ENCODE measurements at places on chromosomes 1 and 21. TPM values are rescaled to one million over a fixed set of nuclear protein-coding genes. Genes with fewer than 3 reads are reported as not detected.

DNA sequence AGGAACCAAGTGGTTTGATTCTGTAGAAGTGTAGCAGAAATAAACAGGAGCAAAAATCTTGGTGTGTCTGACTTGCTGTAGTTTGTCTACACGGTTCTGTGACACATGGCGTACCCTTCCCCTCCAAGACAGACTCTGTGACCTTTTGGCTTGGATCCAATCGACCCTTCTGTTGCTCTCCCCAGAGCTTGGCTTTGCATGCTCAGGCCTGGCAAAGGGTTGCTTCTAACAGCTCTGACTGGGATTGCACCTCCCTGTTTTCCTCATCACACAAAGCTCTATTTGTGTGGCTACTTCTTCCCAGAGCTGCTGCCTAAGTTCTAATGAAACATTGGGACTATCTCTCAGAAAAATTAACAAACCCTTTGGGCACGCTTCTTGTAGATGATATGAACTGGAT lies 24.0 kb downstream of the NGF start:
- no peak overlapping the region for H3K27ac ChIP-seq
- no peak for DNase-seq

GRCh38 chr21:45917241-45917640 lies 64.3 kb upstream of the COL6A1 start:
- H3K4me1 ChIP-seq: no peaks in the 10 kb centered on the region
- no peak overlapping the region for H3K4me3 ChIP-seq
- H3K27me3 ChIP-seq: no peaks in the 10 kb centered on the region
- no peak for DNase-seq
- H3K27ac ChIP-seq: no peak overlapping the region

DNA sequence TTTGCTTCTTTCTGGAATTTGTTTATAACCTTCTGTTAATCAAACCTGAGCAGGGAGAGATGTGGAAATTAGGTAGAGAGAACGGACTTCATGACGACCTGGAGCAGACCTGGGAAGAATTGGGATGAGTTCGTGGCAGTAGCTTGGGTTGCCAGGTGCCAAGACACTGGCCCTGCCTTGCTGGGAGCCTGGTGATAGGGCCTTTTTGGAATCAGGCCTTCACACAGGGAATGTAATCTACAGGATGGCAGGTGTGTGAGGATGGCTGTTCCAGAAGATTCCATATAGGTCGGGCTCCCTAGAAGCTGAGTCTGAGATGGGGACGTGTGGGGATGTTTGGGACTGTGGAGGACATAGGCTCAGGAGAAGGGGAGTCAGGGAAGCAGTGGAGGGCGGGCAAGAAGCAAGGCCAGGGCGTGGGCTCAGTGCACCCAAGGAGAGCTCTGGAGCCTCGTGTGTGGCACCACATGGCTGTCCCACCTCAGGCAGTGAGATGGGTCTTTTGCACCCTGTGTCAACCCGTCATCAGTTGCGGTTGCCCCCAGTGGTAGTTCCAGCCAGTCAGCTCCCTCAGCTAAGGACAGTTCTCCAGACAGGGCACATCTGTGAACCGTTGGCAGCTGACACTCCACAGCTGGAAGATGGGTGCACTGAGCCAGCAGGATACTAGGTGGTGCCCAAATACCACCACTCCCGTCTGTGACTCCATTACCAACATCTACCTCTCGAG lies 395.9 kb downstream of the MATN1 start:
- no peak overlapping the region for H3K4me3 ChIP-seq
- no peak overlapping the region for H3K27ac ChIP-seq
- no peaks in the 10 kb centered on the region for H3K36me3 ChIP-seq
- no peak for DNase-seq
- H3K27me3 ChIP-seq: no peaks in the 10 kb centered on the region
- no peaks in the 10 kb centered on the region for H3K4me1 ChIP-seq

DNA sequence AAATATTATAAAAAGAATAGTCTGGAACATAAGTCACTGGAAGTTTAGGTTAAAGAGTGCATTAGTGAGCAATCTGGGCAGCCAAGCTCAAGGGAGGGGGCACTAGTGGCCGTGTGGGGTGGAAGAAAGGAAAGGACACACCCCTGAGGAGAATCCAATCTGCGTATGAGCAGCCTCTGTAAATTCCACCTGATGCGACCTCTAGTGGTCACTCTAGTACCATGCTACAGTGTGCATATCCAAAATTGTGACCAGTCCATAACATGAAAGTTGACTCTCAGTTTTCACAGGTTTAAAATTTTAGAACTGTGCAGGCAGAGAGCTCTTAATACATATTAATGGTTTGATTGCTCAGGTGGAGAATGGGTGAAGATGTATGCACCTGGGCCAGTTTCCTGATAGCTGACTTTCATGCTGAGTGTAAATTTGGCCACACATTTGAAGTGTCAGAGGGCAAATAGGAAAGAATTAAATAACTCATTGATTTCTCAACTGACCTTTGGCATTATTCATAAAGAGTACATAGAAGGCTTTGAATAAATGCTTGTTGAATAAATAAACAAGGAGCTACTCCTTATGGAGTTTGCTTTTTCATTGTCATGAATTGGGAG lies 105.9 kb upstream of the C21orf91 start:
- H3K27me3 ChIP-seq: no peaks in the 10 kb centered on the region
- H3K4me3 ChIP-seq: no peak overlapping the region
- no peaks in the 10 kb centered on the region for H3K4me1 ChIP-seq
- H3K27ac ChIP-seq: no peak overlapping the region

GRCh38 chr1:212791261-212791675 lies 309 bp downstream of the NSL1 start:
- no peak for DNase-seq
- peak overlapping the region; percentile 93 for H3K27ac ChIP-seq
- peaks cover 6% of the 10 kb centered on the region for H3K4me1 ChIP-seq
- H3K27me3 ChIP-seq: no peaks in the 10 kb centered on the region
- H3K36me3 ChIP-seq: no peaks in the 10 kb centered on the region

- no peak for DNase-seq
- H3K4me3 ChIP-seq: peak overlapping the region; percentile 78
- H3K4me1 ChIP-seq: peaks cover 3% of the 10 kb centered on the region
Observed at GRCh38 chr1:204495078-204495753, 611 bp upstream of the PIK3C2B start.

DNA sequence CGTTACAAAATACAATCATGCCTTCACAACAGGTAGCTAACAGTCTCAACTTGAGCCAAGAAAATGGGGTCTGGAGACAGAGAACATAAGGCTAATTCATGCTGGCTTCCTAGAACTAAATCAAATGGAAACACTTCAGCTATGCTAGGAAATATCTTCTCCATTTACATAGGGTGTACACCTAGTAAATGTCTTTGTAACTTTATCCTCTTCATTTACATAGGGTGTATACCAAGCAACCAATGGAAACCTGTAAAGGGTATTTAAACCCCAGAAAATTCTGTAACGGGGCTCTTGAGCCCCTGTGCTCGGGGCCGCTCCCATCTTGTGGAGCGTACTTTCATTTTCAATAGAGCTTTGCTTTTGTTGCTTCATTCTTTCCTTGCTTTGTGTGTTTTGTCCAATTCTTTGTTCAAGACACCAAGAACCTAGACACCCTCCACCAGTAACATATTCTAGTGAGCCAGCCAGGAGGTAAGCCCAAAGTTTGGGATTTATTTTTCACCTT lies 19.5 kb upstream of the CYP4X1 start:
- DNase-seq: no peak
- H3K4me3 ChIP-seq: no peak overlapping the region
- no peaks in the 10 kb centered on the region for H3K27me3 ChIP-seq
- H3K36me3 ChIP-seq: no peaks in the 10 kb centered on the region
- no peak overlapping the region for H3K27ac ChIP-seq

DNA sequence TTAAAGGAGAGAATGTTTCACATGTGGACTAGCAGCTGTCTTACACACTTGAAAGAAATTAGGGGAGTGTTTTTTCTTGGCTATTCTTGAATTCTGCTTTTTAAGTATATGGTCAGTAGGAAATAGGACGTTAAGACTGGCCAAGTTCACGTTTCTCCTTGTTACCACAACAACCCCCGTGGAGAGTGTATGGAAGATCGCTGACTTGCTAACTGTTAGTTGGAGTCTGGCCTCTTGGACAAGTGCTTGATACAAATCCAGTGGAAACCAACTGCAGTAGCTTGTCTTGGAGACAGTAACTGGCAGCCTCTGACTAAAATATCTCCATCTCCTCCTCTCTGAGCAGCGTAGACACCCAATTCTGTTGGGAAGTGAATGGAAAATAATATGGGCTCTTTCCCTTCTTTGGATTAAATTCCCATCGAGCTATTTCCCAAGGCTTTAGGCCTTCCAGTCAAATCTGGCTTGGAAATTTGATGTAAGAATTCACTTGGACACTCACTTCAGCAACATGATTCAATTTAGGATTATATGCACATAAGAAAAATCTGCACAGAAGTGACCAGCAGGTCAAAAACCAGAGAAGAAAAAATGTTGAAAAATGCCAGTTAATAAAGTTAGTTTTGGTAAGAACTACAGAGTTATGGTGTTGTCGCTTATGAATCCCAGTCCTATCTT lies 3.6 kb upstream of the NFIA start:
- H3K27me3 ChIP-seq: no peaks in the 10 kb centered on the region
- DNase-seq: no peak
- H3K4me3 ChIP-seq: peak overlapping the region; percentile 86
- no peak overlapping the region for H3K27ac ChIP-seq
- H3K36me3 ChIP-seq: no peaks in the 10 kb centered on the region
- H3K4me1 ChIP-seq: peaks cover 20% of the 10 kb centered on the region

DNA sequence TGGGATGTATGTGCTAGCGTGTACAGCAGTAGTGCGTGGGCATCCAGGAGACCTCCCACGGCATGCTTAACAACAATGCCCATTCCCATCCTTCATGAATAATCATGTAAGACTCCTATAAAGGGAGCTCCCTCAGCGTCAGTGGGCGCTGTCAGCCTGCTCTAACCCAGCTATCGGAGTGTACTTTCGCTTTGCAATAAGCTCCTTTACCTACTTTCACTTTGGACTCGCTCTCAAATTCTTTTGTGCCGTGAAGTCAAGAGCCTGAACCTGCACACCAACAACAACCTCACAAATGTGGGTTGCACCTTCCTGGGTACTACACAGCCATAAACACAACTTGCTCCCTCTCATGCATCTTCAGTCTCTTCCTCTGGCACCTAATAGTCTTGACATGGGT lies 114.8 kb upstream of the PAXBP1 start:
- H3K36me3 ChIP-seq: no peaks in the 10 kb centered on the region
- H3K27me3 ChIP-seq: no peaks in the 10 kb centered on the region
- no peak for DNase-seq
- no peak overlapping the region for H3K4me3 ChIP-seq
- no peaks in the 10 kb centered on the region for H3K4me1 ChIP-seq

DNA sequence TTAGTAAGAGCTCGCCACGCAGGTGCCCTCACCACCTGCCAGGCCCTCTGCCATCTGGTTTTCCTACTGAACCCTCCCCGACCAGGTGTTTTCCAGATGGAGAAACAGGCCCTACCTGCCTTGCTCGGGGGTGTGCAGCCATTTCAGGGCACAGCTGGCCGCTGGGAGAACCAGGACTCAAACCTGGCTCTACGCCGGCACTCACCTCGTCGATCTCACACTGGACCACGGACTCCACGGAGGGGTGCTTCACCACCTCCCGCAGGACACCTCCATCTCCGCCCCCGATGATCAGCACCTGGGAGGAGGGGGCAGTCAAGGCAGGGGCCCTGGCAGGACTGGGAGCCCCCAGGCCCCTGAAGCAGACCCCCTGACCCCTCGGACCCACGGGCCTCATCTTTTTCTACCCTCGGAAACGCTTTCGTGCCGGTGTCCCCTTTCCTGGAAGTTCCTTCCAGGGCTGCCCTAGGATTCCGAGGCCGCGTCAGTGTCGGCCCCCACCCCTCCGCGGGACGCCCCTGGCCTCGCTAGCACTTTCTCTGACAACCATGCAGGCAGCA lies 1.1 kb downstream of the SRM start:
- peaks cover 17% of the 10 kb centered on the region for H3K36me3 ChIP-seq
- H3K27ac ChIP-seq: peak overlapping the region; percentile 59
- no peaks in the 10 kb centered on the region for H3K27me3 ChIP-seq
- DNase-seq: no peak
- H3K4me3 ChIP-seq: peak overlapping the region; percentile 79
- H3K4me1 ChIP-seq: no peaks in the 10 kb centered on the region

- H3K4me1 ChIP-seq: peaks cover 2% of the 10 kb centered on the region
- H3K36me3 ChIP-seq: peaks cover 15% of the 10 kb centered on the region
- H3K4me3 ChIP-seq: no peak overlapping the region
- no peaks in the 10 kb centered on the region for H3K27me3 ChIP-seq
- no peak for DNase-seq
- no peak overlapping the region for H3K27ac ChIP-seq
Observed at GRCh38 chr21:42844411-42845113, 34.8 kb downstream of the WDR4 start.

GRCh38 chr1:223276029-223276428 lies 87.9 kb downstream of the SUSD4 start:
- no peak for DNase-seq
- no peak overlapping the region for H3K4me3 ChIP-seq
- H3K36me3 ChIP-seq: no peaks in the 10 kb centered on the region
- no peaks in the 10 kb centered on the region for H3K27me3 ChIP-seq
- no peaks in the 10 kb centered on the region for H3K4me1 ChIP-seq
- no peak overlapping the region for H3K27ac ChIP-seq

DNA sequence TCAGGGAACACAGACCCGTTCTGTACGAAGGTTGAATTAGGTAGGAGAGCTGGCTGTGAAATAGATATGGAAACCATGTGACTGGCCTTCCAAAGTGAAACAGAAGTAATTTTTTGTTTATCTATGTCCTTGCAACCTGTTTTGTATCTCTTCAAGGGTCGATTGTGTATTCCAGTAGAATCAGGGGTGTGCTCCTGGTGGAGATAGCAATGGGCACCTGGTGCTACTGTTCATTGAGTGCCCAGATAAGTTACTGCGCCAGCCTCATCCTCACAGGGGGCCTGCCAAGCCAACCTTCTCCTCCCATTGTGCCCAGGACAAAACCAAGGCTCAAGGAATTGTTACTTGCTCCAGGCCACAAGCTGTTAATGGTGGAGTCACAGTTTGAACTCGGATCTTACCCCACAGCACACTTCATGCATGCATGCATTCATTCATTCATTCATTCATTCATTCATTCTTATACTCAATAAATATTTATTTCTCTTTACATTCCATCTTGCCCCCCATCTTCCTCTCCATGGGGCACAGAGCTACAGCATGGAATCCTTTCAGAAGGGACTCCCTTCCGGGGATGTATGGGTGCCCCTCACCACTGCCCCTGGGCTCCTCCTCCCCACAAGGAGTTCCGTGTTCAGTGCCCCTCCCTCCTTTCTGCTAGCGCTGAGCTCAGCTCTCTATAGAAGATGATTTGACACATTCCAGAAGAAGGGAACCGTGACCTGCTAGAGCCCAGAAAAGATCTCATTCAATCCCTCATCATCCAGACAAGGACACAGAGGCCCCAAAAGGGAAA lies 24.0 kb downstream of the ADORA1 start:
- H3K27me3 ChIP-seq: no peaks in the 10 kb centered on the region
- H3K4me1 ChIP-seq: peaks cover 18% of the 10 kb centered on the region
- no peak for DNase-seq
- H3K36me3 ChIP-seq: no peaks in the 10 kb centered on the region

Gene ATF3
- polyA plus RNA-seq: 12.4 TPM

Gene PPM1J
- polyA plus RNA-seq: 0.62 TPM
